ENCODE measurements at places on chromosomes 3 and 15. TPM values are rescaled to one million over a fixed set of nuclear protein-coding genes. Genes with fewer than 3 reads are reported as not detected.

NDN gene
- polyA plus RNA-seq = 83.0 TPM

GOLGA6L6 gene
- polyA plus RNA-seq = not detected

ASTE1 gene
- 12.4 TPM for polyA plus RNA-seq

CCDC13 gene
- 3.5 TPM for polyA plus RNA-seq

LRTM1 gene
- not detected for polyA plus RNA-seq

CCR3 gene
- polyA plus RNA-seq = not detected

Measured in left renal cortex interstitium (tissue), 4 donors.